ENCODE measurements at places on chromosomes 4 and X.

DNA sequence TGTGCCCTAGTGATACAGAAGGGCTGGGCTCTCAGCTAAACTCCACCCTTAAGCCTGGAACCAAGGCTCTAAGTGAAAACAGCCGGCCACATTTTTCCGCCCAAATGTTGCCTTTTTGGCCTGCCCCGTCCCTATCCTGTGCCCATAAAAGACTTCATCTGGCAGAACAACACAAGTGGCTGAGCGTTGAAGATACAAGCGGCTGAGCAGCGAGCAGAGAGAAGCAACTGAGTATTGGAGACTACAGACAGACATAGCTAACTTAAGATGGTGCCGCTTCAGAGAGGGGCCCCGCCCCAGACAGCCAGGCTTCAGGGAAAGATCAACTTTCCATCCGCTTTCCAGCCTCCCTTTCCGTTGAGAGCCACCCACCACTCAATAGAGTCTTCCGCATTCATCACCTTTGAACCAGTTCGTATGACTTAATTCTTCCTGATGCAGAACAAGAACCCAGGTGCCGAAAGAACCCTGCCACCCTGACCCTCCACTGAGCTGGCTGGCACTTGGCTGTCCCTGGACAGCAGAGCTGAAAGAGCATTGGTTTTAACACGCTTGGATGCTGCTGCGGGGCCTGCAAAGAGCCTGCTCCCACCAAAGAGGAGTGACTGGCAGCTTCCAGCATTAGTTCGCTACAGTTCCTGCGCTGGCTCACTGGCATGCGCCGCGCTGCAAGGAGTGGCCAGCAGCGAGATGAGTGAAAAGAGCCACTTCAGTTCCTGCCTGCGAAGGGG is 853.2 kb upstream of the INTU start:
- DNase-seq: no peak

GRCh38 chr4:116438417-116438816 is 647.0 kb downstream of the TRAM1L1 start:
- no peak for DNase-seq

GRCh38 chrX:38861489-38861888 is 60.2 kb downstream of the MID1IP1 start:
- no peak for DNase-seq

DNA sequence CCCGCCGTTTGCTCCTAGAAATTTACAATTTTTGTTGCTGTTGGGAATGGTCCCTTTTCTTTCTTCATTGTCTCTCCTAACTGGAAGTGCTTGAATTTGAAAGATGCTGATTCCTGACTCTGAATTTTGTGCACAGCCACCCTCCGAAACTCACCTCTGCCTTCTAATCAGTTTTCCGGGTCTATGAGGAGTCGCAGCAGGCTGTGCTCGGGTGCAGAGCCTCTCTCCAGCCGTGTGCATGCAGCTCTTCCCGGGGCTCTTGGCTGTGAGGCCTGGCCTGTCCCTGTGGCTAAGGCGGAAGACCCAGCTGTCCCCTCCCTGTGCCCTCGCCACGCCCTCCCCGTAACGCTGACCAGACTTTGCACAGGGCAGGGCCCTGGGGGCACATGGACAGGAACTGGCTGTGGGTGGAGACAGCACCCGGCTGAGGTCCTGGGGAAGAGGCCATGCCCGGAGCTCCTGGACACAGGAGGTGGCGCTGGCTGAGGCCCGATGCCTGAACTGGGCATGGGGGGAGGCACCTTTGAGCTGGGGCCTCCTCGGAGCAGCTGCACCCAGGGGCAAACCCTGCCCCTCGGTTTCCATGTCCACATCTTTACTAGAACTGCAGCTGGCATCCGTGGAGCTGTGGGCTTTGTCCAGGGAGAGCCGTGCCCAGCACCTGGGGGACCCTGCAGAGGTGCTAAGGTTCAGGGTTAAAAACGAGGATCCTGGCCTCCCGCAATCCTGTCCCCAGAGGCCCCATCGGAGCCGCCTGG is 32.6 kb upstream of the SPON2 start:
- DNase-seq: peak; percentile 16

DNA sequence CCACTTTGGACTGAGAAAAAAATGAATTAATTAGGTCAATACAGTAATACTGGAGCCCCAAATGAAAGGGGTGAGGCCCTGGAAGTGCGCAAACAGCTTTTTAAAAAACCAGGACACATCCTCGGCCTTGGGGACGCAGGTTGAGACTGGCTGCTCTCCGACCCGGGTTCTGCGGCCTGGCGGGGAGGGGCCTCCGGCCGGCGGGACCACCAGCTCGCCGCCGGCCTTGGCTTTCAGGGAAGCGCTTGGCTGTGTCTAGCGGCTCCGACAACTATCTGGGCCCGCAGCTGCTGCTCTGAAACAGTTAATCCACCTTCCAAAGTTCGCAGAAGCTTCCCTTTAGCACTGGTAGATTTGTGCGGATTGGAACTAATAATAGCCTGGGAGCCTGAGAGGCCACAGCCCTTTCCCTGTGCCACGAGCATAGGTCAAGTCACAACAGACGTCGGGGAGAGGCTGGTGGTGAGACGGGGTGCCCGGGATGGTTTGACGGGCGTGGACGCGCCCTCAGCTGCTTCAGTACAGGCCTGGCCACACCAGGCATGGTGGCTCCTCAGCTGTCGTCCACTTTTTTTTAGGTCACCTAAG is 1.1 kb upstream of the SEL1L3 start:
- DNase-seq: no peak

- DNase-seq: no peak
These were observed 8.0 kb downstream of the ANKRD17 start for GRCh38 chr4:73250642-73251041.

Measured in CD4-positive, alpha-beta T cell treated with Interleukin-15 for 1 hour (primary cell).